ENCODE measurements at places on chromosomes 6 and 20.

- DNase-seq: no peak
Measured at GRCh38 chr6:109015176-109015575, 79.5 kb downstream of the SESN1 start.

DNA sequence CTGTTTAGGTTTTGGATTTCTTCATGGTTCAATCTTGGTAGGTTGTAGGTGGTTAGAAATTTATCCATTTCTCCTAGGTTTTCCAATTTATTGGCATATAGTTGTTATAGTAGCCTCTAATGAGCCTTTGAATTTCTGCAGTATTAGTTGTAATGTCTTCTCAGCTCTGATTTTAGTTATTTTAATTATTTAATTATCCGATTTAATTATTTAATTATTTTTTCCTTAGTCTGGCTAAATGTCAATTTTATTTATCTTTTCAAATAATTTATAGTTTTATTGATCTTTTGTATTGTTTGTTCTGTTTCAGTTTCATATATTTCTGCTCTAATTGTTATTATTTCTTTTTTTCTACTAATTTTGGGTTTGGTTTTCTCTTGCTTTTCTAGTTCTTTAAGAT lies 28.1 kb upstream of the SOX4 start:
- DNase-seq: no peak

- DNase-seq: no peak
Measured at GRCh38 chr6:107690643-107691061, 133.5 kb downstream of the SCML4 start.

DNA sequence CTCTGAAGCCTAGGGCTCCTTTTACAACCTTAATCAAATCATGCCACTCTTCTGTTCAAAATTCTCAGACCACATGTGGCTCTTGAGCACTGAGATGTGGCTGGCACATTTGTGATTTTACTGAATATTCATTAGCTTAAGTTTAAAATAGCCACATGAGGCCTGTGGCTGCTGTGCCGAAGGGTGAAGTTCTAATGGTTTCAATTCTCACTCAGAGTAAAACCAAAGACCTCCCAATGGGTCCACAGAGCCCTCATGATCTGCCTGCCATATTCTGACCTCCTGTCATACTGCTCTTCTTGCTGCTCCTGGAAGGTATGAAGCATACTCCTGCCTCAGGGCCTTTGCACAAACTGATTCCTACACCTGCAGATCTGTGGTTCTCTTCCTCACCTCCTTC lies 7.8 kb upstream of the CST3 start:
- no peak for DNase-seq

- no peak for DNase-seq
Measured at GRCh38 chr6:41053041-41053440, at the start of gene APOBEC2. Gene APOBEC2 (plus strand): TSS chr6:41053202. CDS start chr6:41053348, 146 bp downstream.

DNA sequence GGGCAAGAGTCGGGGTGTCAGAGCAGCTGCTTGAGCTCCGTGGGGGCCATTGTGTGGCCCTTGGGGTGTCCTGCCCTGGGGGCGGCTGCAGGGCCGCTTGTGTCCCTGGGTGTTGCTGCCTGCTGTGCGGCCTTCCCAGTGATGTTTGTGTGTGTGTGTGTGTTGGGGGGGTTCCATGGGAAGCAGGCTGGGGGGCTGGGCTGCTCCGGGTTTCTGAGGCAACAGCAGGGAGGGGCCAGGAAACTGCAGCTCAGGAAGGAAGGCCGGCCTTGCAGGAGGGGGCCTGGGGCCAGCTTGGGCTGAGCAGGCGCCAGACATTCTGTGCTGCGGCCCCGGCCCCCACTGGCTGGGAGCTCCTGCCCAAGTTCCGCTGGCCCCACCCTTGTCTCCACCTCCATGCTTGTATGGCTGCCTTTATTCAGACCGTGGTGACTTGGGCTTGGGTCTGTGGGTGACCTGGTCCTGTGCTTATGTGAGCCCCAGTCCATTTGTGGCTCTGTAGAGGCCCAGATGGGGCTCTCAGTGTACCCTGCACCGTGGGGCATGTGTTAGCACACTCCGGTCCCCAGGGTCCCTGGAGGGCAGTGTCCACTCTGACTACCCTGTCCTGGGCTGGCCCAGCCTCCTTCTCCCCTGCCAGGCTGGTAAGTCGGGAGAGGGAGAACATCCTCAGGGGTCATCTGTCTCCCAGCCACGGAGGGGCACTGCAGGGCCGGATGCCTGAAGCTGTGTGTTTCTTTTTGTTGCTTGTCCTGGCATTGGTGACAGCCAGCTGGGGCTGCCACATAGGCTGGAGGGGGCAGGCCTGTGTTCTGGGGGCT lies 4.6 kb upstream of the SOX18 start:
- DNase-seq: no peak

- no peak for DNase-seq
Measured at GRCh38 chr6:127162836-127163235, 44.4 kb downstream of the RSPO3 start.

DNA sequence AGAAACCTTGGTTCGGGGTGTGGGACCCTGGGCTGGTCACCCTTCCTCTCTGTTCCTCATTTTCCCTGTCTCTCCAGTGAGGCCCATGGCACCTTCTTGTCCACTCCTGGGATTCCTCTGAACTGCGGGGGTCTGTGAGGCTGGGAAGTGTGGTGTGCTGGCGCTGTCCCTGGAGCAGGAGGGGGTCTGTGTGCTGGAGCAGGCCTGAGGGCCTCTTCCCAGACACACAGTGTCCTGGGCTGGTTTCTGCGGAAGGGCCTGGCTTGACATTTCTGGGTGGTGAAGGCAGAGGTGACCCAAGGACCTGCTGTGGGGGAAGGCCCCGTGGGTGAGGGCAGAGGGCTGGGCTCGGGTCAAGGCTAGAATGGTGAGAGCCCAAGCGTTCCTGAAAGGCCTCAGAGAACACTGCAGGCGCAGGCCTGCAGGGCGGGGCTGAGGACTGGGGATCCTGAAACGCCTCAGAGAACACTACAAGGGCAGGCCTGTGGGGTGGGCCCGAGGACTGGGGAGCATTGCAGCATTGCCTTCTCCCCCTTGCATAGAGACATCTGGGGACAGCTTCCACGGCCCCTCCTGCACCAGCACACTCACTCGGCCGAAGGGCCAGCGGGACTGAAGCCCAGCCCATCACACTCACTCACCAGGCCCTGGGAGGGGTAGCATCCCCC lies 10.6 kb upstream of the BAK1 start:
- no peak for DNase-seq

GRCh38 chr20:33812152-33812849 lies 1.2 kb downstream of the CHMP4B start:
- no peak for DNase-seq

GRCh38 chr20:64146301-64146935 lies 17.8 kb upstream of the MYT1 start:
- DNase-seq: no peak

DNA sequence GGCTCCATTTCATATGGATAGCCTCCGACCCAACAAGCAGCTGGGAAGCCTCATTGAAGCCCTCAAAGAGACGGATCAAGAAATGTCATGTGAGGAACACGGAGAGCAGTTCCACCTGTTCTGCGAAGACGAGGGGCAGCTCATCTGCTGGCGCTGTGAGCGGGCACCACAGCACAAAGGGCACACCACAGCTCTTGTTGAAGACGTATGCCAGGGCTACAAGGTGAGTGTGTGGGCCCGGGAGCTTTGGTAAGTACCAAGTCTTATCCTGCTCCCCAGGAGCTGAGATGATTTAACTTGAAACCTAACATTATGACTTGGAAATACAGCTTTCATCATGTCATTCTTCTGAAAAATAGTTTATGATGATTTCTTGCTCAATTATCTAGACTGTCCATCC lies 4.1 kb downstream of the TRIM38 start:
- DNase-seq: no peak

GRCh38 chr20:40322941-40323340 lies 366.1 kb downstream of the MAFB start:
- DNase-seq: no peak

GRCh38 chr6:158631678-158632537 lies 12.6 kb downstream of the DYNLT1 start:
- no peak for DNase-seq

DNA sequence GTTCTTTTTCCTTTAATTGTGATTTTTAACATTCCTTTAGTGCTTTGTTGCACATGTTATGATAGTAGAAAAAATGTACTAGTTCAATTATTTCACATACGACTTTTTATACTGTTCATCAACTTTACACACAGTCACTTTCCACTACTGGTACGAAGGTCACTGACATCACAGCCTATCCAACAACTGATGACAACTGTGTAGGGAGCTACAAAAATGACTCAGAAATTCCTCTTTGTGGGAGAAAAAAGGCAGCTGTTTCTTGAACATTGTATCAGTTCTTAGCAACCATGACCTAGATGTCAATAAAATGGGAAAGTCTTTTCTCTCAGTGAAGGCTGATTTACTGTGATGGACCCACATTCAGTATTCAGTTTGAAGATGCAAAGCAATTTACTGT lies 7.0 kb upstream of the ID4 start:
- no peak for DNase-seq

GRCh38 chr6:113610377-113610988 lies 246.7 kb upstream of the MARCKS start:
- no peak for DNase-seq

- no peak for DNase-seq
Measured at GRCh38 chr6:53635322-53635721, 30.2 kb downstream of the KLHL31 start.

DNA sequence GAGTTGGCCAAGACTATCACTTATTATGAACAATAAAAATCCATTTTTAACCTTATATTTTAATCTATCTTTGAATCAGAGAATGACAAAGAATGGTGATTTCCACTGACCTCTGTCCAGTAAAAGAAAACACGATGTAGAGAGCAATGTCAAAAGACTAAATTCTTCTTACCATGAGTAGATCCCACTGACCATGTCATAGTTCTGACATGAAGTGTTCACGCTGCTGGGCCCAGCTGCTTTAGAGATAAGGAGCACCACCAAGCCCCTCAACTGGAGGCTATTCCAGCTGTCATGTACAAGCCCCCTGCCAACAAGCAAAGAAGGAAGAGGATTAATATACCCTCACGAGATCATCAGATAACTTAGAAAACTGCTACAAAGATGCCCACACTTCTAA lies 125.3 kb downstream of the PDSS2 start:
- DNase-seq: no peak

DNA sequence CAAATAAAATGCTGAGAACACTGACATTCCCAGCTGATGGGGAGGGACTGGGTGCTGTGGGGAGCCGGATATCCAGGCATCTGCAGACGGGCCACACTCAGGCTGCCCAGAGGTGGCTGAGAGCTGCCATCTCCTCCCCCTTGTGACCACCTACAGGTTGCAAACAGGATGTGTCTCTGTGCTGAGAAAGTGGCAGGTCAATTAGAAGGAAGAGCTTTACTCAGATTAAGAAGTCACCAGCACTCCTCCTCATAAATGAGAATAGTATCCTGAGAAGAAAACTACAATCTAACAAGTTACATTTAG lies 63.0 kb downstream of the HUS1B start:
- no peak for DNase-seq

- no peak for DNase-seq
Measured at GRCh38 chr6:150211700-150212511, 69.1 kb downstream of the PPP1R14C start.

GRCh38 chr20:40410028-40410427 lies 279.0 kb downstream of the MAFB start:
- no peak for DNase-seq

DNA sequence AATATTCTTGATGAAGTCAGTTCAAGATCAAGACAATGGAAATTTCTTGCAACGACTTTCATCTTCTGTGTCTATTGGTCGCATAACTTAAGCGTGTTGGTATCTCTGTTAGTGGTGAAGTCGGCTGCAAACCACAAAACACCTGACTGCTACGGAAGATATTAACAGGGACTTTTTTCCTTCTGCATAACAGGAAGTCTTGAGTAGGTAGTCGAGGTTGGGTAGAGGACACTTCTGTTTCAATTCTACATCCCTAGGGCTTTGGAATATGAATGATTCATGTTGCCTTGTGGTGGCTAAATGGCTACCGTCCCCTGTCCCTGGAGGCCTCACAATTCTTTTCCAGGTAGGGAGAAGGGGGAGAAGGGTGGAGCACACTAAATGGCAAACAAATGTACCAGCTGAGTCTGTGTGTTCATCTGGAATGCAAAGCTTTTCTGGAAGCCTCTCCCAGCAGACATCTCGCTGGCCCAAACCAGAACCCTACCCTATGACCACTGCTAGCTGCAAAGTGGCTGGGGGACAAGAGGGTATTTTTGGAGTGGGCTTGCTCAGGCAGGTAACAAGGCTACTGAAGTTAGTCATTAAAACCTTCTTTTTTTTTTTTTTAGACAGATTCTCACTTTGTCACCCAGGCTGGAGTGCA lies 34.6 kb upstream of the NKX2-2 start:
- no peak for DNase-seq

GRCh38 chr20:26308961-26309360 lies 612.3 kb upstream of the ZNF337 start:
- DNase-seq: no peak

DNA sequence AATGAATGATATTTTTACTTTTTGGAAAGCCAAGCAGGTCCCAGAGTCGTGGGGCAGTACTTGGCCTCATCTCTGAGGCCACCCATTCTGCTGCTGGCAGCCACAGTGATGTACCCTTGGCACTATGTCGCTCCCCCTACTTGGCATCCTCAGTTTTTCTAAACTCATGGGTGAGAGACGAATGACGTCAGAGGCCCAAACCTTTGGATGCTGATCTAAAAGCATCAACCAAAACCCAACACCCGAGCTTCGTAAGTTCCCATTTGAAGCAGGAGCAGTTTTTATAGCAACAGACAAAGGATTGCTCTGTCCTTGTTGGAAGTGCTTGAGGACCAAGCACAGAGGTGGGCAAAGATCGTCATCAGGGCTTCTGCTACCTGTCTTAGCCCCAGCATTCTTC lies 212.9 kb downstream of the PAX1 start:
- DNase-seq: no peak

DNA sequence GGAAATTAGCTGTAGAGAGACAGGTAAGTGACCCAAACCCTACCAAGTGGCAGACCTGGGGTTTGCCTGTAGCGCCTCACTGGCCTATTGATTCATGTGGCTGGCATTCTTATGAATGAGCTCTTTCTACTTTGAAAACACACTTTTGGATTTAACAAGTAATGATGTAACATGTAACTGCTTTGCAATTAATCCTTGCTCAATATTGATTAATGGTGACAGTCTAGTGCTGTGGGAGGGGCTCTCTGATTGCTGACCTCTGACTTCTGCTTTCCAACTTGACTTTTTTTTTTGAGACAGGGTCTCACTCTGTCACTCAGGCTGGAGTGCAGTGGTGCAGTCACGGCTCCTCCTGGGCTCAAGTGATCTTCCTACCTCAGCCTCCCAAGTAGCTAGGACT lies 82.7 kb downstream of the TIAM2 start:
- no peak for DNase-seq

All from NCI-H2029 treated with DMSO at 0.1 percent for 48 hours (cell line).